Stomach (tissue), 19 donors: ENCODE measurements at places on chromosomes 16 and 17. TPM values are rescaled to one million over a fixed set of nuclear protein-coding genes. Genes with fewer than 3 reads are reported as not detected.

DNA sequence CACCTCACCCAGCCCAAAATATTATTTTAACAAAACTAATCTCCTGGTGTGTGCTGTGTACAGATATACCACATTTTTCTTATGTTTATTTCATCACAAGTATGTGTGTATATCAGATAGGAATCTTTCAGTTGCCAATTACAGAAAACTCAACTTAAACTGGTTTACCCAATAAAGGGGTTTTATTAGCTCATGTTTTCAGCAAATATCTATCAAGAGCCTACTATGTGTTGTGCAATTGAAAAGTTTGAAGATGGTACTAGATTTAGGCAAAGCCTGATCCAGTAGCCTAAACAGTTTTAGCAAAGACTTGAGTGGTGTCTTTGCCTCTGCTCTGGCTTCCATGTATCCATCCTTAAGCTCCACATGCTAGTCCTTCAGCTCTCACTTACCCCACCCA, 45.1 kb upstream of the LYRM9 start:
- no peak overlapping the region for H3K4me3 ChIP-seq
- H3K27ac ChIP-seq: no peak overlapping the region
- no peaks in the 10 kb centered on the region for H3K36me3 ChIP-seq
- no peaks in the 10 kb centered on the region for H3K27me3 ChIP-seq
- DNase-seq: no peak
- no peaks in the 10 kb centered on the region for H3K4me1 ChIP-seq

DNA sequence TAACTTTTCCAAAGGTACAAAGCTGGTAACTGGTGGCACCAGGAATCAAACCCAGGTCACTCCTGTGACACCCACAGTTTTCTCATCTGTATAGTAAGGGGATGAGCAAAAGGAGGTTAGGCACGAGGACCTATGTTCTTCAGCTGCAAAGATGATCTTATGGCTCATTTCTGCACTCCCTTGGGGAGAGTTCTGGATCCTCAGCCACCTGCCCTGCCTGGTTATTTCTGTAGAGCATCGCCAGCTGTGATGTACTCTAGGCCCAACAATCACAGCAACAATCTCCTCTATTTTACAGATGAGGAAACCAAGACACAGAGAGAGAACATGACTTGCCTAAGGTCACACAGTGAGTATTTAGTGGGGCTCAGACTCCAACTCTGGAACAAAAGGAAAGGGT, 5.4 kb upstream of the CPNE2 start:
- H3K27me3 ChIP-seq: peaks cover 2% of the 10 kb centered on the region
- peaks cover 11% of the 10 kb centered on the region for H3K4me1 ChIP-seq
- no peak for DNase-seq
- H3K4me3 ChIP-seq: no peak overlapping the region
- no peak overlapping the region for H3K27ac ChIP-seq

GRCh38 chr16:70430667-70431536, 8.0 kb downstream of the ST3GAL2 start:
- H3K4me1 ChIP-seq: peaks cover 79% of the 10 kb centered on the region
- H3K4me3 ChIP-seq: no peak overlapping the region
- no peaks in the 10 kb centered on the region for H3K36me3 ChIP-seq
- no peaks in the 10 kb centered on the region for H3K27me3 ChIP-seq
- peak overlapping the region; percentile 47 for H3K27ac ChIP-seq
- DNase-seq: peak; percentile 81

Gene ACADVL
- 3,058 TPM for total RNA-seq

GRCh38 chr17:42288803-42289610, 709 bp downstream of the STAT5A start:
- DNase-seq: peak; percentile 55
- H3K36me3 ChIP-seq: peaks cover 24% of the 10 kb centered on the region
- H3K4me3 ChIP-seq: peak overlapping the region; percentile 70
- H3K4me1 ChIP-seq: peaks cover 55% of the 10 kb centered on the region
- H3K27me3 ChIP-seq: no peaks in the 10 kb centered on the region

Gene PRAC2
- total RNA-seq: not detected

DNA sequence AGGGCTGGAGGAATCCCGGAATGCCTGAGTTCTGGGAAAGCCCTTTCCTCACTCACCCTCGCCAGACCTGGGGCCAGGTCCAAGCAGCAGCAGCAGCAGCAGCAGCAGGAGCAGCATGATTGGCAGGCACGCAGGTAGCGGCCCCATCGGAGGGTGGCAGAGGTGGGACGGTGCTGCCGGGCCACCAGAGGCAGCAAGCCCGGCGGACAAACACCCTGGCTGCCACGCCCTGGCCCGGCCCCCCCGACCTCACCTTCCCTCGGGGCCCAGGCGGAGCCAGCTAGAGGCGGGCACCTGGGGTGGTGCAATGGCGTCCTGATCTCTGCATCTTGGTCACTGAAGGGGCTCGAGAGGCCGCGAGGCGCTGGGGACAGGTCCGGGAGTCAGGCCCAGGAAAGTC, 122.4 kb downstream of the LAT start:
- peak; percentile 49 for DNase-seq
- no peak overlapping the region for H3K4me3 ChIP-seq
- no peaks in the 10 kb centered on the region for H3K27me3 ChIP-seq
- H3K27ac ChIP-seq: no peak overlapping the region
- no peaks in the 10 kb centered on the region for H3K36me3 ChIP-seq

- H3K4me1 ChIP-seq: peaks cover 35% of the 10 kb centered on the region
- H3K27me3 ChIP-seq: no peaks in the 10 kb centered on the region
- peak overlapping the region; percentile 38 for H3K27ac ChIP-seq
- peak; percentile 78 for DNase-seq
- H3K4me3 ChIP-seq: no peak overlapping the region
These were observed 7.9 kb downstream of the ESRP2 start for GRCh38 chr16:68227850-68228553.

- H3K27ac ChIP-seq: no peak overlapping the region
- H3K36me3 ChIP-seq: peaks cover 56% of the 10 kb centered on the region
- no peaks in the 10 kb centered on the region for H3K27me3 ChIP-seq
- no peak for DNase-seq
These were observed 16.5 kb upstream of the ADGRG3 start for GRCh38 chr16:57651344-57652333.

DNA sequence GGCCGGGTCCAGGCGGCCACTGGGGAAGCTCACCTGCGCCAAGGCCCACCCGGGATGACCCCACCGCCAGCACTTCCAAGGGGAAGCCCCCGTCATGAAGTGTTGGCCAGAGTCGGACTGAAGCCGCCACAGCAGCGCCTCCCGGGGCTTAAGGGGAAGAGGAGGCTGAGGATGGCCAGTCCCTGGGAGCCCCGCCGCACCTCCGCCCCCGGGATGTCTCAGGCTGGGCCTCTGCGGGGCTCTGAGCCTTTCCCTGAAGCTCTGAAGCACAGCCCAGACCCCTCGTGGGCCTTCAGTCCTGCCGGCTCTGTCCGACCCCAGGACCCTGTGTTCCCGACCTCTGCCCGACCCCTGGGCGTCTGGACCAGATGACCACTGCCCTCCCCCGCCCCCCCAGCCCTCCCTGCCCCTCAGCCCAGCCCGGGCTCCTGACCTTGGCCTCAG, 42.8 kb upstream of the ACSF3 start:
- no peak overlapping the region for H3K4me3 ChIP-seq
- DNase-seq: no peak
- peaks cover 4% of the 10 kb centered on the region for H3K27me3 ChIP-seq
- H3K36me3 ChIP-seq: no peaks in the 10 kb centered on the region

DNA sequence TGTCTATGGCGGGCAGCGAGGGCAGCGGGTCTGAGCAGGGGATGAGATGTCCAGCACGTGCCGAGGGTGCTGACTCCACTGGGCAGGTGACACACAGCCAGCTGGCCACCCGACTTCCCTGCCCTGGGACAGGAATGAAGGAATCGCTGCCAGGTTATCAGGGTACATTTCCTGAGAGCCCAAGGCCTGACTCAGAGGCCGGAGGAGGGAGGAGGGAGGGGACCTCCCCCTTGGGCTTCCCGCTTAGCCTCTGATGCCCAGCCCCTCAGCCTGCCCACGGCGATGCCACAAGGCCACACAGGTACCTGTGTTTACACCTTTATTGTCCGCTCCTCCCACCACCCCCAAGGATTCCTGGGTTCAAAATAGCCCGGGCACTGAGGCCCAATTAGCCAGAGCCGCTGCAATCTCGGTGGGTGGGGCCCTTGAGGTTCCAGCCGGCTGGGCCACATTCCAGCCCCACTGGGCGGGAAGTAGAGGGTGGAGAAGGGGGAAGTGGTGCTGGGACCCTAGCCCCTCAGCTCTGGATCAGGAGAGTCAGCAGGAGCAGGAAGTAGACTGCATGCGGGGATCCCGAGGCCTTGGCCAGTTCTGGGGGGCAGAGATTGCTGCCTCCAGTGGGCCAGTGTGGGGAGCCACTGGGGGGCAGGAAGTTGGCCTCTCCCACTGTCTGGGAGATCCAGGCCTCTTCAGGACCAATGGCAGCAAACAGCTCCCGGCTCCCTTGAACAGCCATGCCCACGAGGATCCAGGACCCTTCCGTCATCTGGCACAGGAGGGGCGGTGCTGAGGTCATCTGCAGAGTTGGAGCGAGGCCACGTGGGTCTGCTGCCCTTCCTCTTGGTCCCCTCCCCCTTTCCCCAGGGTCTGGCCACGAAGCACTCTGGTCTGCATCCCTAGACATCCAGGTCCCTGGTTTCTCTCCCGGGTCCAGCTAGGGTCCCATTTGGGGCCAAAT, 3.4 kb upstream of the PRSS8 start:
- no peaks in the 10 kb centered on the region for H3K36me3 ChIP-seq
- H3K27me3 ChIP-seq: peaks cover 7% of the 10 kb centered on the region
- peak; percentile 91 for DNase-seq
- H3K27ac ChIP-seq: peak overlapping the region; percentile 81
- peaks cover 25% of the 10 kb centered on the region for H3K4me1 ChIP-seq
- no peak overlapping the region for H3K4me3 ChIP-seq

Gene HSPB9
- not detected for total RNA-seq

DNA sequence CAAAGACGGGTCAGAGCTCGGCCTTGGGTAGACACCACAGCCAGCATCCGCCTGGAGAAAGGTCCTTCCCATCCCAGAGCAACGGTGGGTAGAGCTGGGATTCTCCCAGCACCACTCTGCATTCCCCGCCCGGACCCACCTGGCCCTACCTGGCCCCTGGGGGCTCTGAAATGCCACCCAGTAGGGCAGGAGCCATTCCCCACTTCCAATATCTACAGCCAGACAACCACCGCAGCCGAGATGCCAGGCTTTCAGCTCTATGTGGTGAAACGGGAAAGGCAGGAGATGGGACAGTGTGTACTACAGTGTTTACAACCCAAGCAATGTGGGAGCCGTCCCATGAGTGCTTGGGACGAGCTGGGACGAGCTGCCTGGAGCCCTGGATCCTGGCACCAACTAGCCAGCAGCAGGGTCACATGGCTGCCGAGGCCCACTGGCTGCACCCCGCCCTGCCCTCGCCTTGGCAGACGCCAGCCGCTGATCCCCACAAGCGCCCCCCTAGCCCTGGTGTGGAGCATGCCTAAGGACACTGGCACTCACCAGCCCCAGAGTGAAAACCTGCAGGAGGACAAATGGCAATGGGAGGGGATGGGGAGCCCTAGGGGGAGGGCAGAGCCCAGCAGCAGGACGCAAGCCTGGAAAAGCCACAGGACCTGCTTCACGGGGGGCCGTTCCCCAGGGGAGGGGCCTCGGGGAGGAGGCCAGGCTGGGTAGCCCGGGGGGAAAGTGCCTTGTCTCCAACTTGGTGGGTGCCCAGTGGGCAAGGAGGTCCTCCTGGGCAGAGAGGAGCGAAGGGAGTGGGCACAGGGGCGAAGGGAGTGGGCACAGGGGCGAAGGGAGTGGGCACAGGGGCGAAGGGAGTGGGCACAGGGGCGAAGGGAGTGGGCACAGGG, 13.5 kb downstream of the TMC6 start:
- peaks cover 46% of the 10 kb centered on the region for H3K4me1 ChIP-seq
- no peaks in the 10 kb centered on the region for H3K27me3 ChIP-seq
- H3K27ac ChIP-seq: peak overlapping the region; percentile 5
- no peak overlapping the region for H3K4me3 ChIP-seq

DNA sequence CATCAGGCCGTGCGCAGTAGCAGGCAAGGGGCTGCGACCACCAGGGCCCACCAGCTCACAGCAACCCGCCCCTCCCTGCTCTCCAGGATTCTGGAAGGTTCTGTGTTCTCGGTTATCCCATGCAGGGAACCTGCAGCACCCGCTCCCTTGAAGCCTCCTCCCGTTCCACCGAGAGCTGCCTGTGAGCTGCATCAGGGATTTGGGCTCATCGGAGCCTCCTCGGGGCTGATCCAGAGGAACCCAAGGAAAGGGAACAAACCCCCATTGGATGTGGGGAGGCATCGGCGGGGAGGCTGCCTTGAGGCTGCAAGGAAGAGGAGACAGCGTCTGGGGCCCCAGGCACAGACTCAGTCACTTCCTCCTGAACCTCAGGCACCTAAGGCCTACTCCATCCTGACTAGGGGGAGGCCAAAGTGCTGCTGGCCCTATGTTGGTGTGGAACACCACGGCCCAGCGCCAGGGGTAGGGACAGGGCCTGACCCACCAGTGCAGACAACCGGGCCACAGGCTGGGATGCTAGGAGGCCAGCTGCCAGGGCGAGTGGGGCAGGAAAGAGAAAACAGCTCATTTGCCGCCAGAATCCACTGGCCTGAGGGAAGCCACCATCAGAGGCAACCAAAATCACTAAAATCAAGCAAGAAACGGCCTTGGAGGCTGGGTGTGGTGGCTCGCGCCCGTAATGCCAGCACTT, 14.4 kb upstream of the LGALS3BP start:
- H3K4me3 ChIP-seq: no peak overlapping the region
- DNase-seq: peak; percentile 24
- H3K36me3 ChIP-seq: peaks cover 94% of the 10 kb centered on the region
- H3K27me3 ChIP-seq: no peaks in the 10 kb centered on the region
- peaks cover 59% of the 10 kb centered on the region for H3K4me1 ChIP-seq
- peak overlapping the region; percentile 78 for H3K27ac ChIP-seq

GRCh38 chr17:41416479-41416878, 7.9 kb downstream of the KRT37 start:
- H3K27ac ChIP-seq: no peak overlapping the region
- no peaks in the 10 kb centered on the region for H3K27me3 ChIP-seq
- peak; percentile 25 for DNase-seq
- no peaks in the 10 kb centered on the region for H3K4me1 ChIP-seq

DNA sequence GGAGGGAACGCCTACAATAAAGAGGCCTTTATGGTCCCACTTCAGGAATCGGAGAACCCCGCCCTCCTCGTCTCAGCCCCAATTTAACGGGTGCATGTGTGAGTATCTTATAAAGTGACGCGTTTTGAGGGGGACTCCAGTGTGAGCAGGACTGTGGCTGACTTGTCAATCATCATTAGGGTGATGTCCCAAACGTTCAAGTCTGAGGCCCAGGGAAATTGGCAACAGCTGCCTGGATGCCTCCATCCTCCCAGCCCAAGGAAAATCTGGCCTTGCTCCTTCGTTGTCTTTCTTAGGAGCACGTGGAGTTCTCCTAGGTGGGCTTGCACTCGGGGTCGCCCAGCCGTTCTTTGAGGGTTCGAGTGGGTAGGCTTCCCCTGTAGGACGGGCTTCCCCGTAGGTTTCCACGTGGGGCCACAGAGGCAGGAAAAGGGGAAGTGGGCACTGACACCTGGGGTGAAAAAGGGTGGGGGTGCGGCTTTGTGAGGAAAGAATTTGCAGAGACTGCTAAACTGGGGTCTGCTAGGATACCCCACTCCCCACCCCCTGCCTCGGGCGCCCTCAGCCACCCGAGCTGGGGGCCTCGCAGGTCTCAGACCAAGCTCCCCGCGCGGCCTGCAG, 561 bp upstream of the HERPUD1 start:
- H3K27me3 ChIP-seq: no peaks in the 10 kb centered on the region
- DNase-seq: peak; percentile 46
- H3K4me1 ChIP-seq: peaks cover 18% of the 10 kb centered on the region
- H3K36me3 ChIP-seq: peaks cover 18% of the 10 kb centered on the region
- H3K4me3 ChIP-seq: peak overlapping the region; percentile 98
- peak overlapping the region; percentile 98 for H3K27ac ChIP-seq
